IPS-NIHi11 (cell line): ENCODE measurements at places on chromosomes 4 and X.

DNA sequence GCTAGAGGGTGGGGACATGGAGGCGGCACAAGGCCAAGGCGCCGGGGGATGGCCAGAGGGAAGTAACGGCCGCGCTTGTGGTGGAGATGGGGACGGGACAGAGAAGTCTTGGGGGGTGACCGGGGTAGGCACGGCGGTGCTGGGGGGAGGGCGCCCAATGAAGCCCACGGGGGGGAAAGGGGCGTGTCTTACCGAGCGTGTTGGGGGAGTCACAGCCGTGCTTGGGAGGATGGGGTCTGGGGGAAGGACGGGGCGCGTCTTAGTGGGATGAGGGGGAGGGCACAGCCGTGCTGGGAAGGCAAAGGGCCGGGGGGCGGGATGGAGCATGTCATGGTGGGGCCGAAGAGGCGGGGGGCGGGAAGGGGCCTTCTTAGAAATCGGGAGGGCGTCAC is 952 bp downstream of the ARSD start:
- DNase-seq, result peak; percentile 51

DNA sequence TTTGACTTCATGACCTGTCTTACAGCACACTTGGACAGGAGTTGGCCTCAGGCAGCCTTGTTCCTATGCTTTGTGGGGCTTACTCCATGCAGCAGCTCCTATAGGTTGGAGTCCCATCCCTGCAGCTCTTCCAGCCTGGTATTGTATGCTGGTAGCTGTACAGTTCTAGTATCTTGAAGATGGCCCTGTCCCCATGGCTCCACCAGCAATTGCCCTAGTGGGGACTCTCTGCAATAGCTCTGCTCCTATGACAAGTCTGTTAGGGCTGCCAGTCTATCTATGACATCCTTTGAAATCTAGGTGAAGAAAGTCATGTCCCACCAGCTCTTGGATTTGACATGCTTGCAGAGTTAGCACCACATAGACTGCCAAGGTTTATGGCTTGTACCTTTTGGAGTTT is 252.6 kb downstream of the ANTXR2 start:
- no peak for DNase-seq

DNA sequence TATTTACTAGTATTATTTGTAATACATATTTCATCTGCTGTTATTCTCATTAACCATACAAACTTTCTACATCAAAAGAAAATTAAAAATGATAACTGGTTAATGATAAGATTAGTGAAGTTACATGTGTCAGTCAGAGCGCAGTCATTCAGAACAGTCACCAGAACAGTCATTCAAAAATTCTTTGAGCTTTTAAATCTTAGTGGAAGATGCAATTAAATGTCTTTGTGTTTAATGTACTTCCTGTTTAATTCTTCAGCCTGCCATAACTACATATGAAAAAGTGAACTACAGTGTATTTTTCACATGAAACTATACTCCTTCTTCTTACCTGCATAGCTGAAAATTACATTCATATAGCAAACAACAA is 179.7 kb upstream of the NDST4 start:
- no peak for DNase-seq

GRCh38 chrX:44343412-44344141 is at the start of gene EFHC2:
TSS of gene EFHC2 (minus strand) at chrX:44343672. CDS start at chrX:44343588, 84 bp downstream.
- peak; percentile 49 for DNase-seq

DNA sequence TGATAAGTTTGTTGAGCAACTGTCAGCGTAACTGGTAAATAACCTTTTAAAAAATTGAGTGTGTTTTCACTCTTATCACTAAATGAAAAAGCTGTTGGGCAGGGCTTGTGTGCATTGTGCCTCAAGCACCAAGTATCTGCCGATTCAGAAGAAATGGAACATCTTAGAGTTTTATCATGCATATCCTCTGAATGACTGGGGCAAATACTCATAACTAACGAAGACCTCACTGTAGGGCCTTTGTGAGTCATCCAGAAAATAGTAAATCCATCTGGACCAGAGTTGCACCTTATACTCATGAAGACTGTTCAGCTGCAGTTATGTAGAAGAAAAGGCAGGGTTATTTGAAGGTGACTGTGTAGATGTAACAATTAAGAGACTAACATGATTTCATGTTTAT is 222.1 kb downstream of the CAMK2D start:
- DNase-seq, result no peak

GRCh38 chrX:19566359-19567222 is 51.3 kb upstream of the MAP3K15 start:
- DNase-seq, result no peak

DNA sequence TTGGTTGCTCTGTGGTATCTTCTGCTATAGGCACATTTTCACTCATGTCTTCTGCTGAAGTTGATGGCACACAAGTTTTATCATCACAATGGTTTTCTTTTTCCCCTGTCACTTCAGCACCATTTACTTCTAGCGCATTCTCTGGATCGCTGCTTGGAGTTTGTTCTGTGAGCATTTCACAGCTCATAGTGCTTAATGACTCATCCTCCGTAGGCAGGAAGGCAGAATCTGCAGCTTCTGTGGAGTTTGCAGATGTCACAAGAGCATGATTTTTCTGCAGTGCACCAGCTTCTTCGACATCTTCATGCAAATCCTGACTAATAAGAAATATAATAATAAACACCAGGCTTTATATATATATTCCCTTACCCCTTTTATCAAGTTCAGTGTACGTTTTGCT is 83.6 kb downstream of the CHM start:
- peak; percentile 2 for DNase-seq

- no peak for DNase-seq
These were observed 173.7 kb downstream of the AASDH start for GRCh38 chr4:56213543-56213942.

- peak; percentile 78 for DNase-seq
These were observed 503.3 kb upstream of the FAM241A start for GRCh38 chr4:111641813-111642579.

GRCh38 chr4:113561758-113562157 is 199.8 kb downstream of the CAMK2D start:
- DNase-seq, result no peak

- no peak for DNase-seq
These were observed 33.3 kb downstream of the BANK1 start for GRCh38 chr4:101823864-101824263.

GRCh38 chr4:40617872-40618271 is 11.8 kb downstream of the RBM47 start:
- no peak for DNase-seq

DNA sequence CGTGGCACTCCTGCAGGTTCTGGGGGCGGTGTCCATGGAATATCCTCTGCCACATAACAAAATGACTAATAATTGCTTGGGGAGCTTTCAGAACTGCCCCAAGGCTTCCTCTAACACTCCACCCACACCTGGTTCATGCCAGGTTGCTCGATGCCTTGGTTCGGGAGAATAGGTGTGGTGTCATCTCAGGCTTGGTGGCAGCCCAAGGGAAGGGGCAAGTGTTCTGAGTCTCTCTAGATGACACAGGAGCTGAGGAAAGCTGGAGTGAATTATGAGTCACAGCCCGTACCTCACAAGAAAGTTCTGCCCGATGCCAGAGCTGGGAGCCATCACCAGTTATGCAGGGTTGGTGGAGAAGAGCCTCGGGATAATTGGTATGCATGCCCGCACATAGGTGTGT is 14.7 kb downstream of the FTSJ1 start:
- DNase-seq, result no peak
